ENCODE measurements at places on chromosomes 1 and 21.

GRCh38 chr21:42747276-42747701 is 93.9 kb downstream of the PDE9A start:
- DNase-seq: no peak

- no peak for DNase-seq
These were observed 376.4 kb upstream of the LRRC7 start for GRCh38 chr1:69191335-69191734.

- no peak for DNase-seq
These were observed 27.5 kb downstream of the INTS7 start for GRCh38 chr1:212007886-212008285.

DNA sequence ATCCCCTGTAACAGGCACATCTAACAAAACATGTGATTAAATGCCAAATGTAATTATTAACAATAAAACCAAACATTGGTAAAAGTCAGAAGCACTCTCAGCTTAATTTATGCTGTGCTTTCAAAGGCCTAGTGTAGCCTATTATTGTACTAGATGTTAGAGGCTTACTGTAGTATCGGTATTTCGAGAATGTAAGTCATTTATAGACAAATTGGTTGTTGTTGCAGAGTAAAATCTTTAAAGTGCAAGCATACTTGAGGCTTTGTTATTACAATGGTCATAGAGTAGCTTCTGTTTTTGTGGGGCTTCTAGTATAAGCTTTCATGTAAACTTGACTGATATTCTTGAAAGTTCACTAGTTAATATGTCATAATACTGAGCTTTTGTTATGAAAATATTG is 965.8 kb downstream of the PLA2G4A start:
- no peak for DNase-seq

DNA sequence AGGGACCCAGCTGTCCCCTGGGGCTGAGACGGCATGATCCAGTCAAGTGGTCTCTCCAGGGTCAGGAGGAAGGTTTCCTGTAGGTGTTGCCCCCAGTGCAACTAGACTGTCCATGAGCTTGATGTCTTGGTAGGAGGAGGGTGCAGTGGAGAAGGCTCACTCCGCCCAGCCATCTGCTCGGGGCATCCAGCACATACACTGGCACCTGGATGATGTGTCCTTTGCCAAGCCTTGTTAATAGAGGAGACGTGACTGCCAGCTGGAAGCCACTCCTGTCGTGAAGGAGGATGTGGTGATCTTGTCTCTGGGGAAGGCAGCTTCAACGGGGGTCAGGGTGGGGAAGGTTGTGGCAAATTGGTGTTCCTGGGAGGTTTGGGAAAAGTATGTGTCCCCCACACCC is 6.2 kb downstream of the DISP3 start:
- DNase-seq: no peak

GRCh38 chr1:162367772-162368171 is 8.9 kb downstream of the SPATA46 start:
- peak; percentile 6 for DNase-seq

GRCh38 chr1:66725885-66726665 is 26.2 kb upstream of the DYNLT5 start:
- DNase-seq: peak; percentile 51

- DNase-seq: no peak
These were observed 30.5 kb downstream of the CACNA1E start for GRCh38 chr1:181513786-181514297.

- DNase-seq: no peak
These were observed 47.4 kb downstream of the CLCA4 start for GRCh38 chr1:86594284-86594770.

GRCh38 chr1:905811-906599 is 17.7 kb upstream of the SAMD11 start:
- no peak for DNase-seq

DNA sequence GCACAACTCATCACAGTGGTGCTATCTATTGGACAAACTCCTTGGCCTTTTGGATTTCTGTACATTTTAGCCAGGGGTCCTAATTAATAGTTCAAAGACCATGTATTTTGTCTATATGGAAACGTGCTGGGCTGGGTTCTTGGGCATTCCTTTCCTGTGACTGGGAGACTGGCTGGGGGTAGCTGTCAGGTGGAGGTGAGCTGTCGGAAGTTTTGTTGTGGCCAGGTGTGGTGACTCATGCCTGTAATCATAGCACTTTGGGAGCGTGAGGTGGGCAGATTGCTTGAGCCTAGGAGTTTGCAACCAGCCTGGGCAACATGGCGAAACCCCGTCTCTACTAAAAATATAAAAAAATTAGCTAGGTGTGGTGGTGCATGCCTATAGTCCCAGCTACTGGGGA is 392.4 kb downstream of the RPS6KC1 start:
- DNase-seq: no peak

- no peak for DNase-seq
These were observed 26.3 kb downstream of the DUSP10 start for GRCh38 chr1:221715321-221716169.

DNA sequence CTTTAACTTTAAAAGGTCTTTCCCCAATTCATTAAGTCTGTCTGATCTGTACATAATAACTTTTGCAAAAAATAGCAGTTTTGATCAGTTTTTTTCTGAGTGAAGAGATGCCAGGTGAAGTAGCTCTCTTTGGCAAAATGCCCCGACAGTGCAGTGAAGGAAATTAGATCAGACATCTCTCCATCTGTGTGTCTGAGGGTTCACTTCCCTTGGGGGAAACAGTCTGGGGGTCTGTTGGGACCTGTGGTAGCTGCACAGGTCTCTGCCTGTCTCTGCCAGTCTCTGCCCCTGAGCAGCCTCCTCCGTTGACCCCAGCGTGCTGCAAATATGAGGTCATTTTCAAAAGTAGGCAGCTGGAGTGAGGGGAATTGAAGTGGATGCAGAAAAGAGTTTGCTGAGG is 54.5 kb downstream of the TBCE start:
- DNase-seq: no peak

GRCh38 chr1:161228032-161228431 is 2.2 kb downstream of the TOMM40L start:
- no peak for DNase-seq

GRCh38 chr1:184664661-184665060 is 90.0 kb downstream of the EDEM3 start:
- DNase-seq: no peak

DNA sequence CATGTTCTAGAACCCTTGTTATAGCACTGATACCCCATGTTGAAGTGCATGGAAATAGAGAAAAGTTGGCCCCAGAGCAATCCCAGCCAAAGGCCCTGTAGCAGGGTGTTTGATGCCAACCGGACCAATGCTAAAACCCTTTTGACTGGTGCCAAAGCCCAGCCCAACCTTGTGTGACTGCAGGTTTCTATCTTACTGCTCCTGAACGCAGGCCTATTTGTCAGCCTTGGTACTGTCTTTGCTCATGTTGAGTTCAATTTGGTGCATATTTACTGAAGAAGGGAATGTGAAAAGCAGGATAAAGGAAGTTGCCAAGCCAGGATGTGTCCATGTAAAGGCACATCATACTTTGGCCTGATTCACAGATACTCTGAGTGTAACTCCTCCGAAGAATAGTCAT is 51.7 kb upstream of the NFASC start:
- DNase-seq: no peak

DNA sequence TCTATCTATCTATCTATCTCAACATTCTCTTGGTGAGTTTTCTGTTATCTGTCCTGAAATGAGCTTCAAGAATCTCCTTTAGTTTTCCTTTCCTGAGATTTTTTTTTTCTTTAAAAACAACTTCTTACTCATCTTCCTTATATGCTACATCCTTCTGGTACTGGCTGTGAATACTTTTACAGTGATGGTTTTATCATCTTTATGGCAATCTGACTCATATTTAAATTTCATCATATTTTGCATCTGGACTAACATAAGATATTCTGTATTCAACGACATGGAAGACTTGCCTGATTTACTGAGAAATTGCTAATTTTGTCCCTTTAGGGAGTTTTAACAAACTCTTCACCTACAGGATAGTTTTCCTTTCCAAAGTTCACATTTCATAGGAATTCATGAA is 33.0 kb downstream of the PDE4B start:
- DNase-seq: no peak

DNA sequence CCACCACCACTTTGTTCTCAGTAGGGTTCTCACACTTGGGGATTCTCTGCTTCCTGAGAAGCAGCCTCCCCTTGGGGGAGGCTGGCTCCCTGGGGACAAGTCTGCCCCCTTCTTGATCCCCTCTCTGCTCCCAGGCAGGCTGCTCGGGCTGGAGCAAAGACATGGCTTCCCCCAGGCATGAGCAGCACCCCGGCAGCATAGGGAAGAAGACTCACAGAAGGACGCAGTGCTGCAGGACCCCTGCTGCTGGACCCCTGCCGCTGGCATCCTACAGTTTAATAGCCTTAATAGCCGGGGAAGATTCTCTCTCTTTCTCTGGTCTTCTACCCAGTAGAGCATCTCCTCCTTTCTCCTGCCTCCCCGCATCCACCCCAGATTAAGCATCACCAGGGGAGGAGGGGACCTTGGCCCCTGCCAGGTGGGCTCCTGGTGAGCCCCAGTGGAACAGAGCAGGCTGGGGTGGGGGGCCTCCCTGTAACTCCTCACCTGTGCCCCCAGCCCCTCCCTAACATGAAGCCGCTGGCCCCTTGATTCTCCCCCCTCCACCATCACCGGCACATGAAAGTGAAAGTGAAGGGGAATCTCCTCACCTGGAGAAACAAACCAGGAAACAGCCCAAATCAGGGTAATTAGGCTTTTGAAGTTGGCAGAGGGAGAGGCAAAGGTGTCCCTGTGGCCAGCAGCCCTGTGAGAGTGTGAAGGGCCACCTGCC is 2.5 kb downstream of the WNT3A start:
- no peak for DNase-seq

DNA sequence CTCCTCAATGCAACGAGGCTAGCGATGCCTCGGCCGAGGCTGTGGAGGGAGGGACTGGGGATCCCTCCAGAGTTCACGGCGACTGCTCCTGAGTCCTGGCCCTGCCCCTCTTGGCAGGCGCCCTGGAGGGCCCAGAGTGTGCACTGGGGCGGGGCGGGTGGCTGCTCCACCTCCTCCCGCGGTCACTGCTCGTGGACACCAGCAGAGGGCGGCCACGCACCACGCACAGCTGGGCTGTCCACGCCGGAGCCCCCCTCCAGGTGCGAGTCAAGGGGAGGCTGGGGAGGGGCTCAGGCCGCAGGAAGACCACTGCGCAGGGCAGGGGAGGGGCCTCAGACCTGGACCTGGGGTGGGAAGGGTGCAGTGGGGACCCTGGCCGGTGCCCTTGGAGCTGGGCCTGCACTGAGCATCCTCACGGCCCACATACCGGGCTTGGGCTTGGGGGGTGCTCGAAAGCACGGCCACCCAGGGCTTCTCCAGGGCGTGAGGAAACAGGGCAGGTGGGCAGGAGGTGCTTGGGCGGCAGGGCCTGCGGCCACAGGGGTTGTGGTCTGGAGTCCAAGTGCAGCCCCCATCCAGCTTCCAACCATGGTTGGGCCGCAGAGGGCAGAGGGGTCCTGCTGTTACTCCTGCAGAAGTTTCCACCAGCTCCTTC is 20.6 kb upstream of the TTC34 start:
- peak; percentile 77 for DNase-seq

DNA sequence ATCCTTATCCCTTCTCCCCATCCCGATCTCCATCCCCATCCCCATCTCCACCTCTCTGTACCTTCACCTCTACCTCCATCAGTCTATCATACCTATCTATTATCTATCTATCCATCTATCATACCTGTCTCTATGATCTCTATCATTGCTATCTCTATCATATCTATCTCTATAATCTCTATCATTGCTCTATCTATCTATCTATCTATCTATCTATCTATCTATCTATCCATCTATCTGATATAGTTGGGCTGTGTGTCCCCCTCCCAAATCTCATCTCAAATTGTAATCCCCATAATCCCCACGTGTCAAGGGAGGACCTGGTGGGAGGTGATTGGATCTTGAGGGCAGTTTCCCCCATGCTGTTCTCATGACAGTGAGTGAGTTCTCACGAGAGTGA is 97.9 kb upstream of the PAXBP1 start:
- DNase-seq: no peak

DNA sequence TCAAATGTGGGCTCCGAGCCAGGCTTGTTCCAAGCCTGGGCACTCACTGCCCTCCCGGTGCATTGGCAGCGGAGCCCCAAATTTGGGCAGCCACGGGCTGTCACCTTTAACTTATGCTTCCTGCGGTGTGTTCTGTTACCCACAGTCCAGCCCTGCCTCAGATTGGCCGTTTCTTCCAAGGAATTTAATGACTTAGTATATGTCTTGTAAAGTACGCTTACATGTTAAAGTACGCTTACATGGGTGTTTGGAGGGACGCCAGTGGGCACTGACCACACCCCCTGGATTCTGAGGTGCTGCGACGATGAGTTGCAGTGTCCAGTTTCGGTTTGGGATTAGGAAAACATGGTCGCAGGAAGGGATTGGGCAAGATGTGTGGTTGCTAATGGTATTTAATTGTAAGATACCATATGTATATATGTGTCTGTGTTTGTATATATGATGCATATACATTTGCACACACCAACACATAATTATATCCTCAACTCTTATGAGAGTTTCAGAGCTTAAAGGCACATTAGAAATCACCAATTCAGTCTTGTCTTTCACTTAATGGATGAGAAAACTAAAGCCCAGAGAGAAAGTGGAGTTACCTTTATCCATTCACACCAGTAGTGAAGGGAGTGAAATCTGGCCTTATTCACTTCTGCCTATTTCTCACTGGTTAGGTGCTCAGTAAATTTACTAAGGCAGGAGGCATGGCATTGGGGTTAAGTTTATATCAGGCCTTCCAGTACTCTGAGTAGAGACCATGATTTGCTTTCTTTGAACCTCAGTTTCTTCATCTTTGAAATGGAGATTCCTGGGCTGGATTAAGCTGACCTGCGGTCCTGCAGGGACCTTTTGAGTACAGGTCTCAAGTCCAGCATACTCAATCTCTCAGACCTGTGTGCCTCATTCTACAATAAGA is 1.0 kb downstream of the SMYD2 start:
- DNase-seq: peak; percentile 76

GRCh38 chr1:242662886-242663285 is 138.4 kb upstream of the PLD5 start:
- DNase-seq: no peak

DNA sequence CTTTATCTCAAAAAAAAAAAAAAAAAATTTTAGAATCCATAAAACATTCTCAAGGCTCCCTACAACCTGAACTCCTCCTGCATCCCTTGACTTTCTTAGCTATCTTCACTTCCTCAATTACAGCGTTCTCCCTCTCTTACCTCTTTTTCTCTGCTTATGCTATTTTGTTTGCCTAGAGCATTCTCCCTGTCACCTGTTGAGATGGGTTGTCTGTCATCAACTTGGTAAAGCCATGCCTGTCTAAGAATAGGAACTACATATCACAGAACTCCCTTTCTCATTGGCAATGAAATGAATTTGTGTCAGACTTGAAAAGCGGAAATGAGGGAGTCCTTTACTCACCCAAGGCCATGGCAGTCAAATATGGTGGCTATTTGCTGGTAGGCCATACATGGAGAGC is 129.6 kb upstream of the CACHD1 start:
- DNase-seq: no peak

Data from right forelimb (tissue), 1 donor.